ENCODE measurements at places on chromosomes 7 and 10.

DNA sequence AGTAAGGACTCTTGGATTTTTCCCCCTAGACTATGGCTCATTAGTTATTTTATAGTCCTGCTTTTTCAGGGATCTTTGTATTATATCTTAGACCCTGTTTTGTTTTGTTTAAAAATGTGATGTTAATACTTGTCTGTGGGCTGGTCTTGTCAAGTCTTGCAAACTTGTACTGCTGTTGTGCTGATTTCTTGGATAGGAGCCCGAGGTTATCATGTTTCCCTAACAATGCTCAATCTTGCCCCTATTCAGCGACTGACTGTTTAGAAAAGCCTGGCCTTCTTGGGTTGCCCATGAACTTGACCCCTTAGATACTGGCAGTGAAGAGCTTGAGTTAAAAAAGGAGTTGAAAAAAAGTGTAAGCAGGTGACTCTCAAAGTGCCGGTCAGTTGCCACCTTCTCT lies 115.7 kb downstream of the KIAA1217 start:
- DNase-seq, result no peak

DNA sequence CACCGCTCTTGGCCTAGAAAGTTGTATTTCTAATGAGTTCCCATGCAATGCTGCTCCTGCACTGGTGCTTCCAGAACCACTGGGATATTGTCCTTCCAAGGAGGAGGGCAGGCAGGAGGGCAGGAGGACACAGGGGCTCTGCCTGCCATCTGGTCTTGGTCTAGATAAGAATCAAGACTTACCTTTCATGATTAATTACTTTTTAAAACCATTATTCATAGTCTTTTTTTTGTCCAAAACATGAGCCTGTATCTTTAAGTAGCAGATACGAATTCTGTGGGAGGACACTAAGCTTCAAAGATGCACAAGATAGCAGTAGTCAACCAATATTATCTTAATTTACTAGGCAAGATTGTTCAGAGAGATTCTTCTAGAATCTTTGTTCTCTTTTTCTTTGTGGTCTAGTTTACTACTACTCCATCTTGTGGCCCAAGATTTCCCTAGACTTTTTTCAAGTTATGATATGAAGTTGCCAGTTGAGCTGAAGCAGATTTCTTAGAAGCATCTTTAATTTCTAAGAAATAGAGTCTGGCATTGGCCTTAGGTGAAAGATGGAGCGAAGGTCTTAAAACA lies 57.6 kb downstream of the RBM33 start:
- no peak for DNase-seq

GRCh38 chr7:55409482-55410225 lies 44.5 kb downstream of the LANCL2 start:
- DNase-seq, result no peak

DNA sequence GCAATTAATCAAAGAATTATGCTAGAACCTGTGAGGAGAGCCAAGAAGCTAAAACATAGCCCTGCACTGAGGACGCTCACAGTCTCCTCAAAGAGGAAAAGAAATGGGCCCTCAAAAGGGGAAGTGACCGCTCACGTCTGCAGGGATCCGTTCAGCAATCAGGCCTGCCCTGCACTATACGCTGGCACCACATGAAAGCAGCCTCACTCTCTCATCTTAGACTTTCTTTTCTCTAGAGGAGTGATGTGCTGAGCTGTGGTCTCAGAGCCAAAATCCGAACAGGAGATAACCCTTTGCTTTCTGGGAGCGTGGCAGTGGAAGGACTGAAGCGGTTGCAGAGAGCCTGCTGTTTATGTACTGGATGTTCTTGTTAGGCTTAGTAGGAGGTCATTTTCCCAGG lies 6.3 kb upstream of the IL2RA start:
- DNase-seq, result peak; percentile 56

GRCh38 chr7:151249732-151250072 lies 1.2 kb upstream of the SMARCD3 start:
- no peak for DNase-seq
